ENCODE measurements at places on chromosomes 1 and 21. TPM values are rescaled to one million over a fixed set of nuclear protein-coding genes. Genes with fewer than 3 reads are reported as not detected.
A peak's percentile ranks its signal among the peaks of the same experiment; 100 is the strongest.

DNA sequence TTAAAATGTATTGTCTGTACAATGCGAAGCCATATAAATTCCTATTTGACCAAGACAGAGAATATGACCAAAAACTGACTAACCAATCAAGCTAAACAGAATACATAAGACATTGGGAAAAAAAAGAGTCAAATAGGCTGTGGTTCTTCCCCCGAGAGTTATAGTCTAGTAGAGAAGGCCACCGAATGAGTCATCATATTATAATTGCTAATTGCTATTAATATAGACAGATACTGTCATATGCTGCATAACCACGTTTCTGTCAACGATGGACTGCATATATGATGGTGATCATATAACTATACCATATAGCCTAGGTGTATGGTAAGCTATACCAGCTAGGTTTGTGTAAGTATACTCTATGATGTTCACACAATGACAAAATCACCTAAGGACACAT lies 82.5 kb downstream of the WDR64 start:
- DNase-seq, result no peak

DNA sequence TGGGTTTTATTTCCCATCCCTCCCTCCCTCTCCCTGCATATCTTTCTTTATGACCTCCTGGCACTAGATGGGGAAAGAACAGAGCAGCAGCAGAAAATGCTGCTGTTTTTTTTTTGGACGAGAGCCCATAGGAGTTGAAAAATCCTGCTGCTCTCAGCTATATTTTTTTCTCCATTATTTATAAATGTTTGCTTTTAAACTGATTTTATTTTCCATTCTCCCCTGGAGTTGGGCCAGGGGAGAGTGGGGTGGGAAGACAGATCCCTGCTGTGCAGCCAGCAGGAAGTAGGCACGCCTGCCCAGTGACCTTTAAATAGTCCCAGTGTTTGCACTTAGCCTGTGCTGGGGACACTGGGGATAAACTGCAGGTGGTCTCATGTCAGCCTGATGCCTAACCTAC lies 17.4 kb downstream of the SFT2D2 start:
- peak; percentile 43 for DNase-seq

GRCh38 chr1:64861611-64862010 lies 104.7 kb downstream of the JAK1 start:
- DNase-seq, result no peak

DNA sequence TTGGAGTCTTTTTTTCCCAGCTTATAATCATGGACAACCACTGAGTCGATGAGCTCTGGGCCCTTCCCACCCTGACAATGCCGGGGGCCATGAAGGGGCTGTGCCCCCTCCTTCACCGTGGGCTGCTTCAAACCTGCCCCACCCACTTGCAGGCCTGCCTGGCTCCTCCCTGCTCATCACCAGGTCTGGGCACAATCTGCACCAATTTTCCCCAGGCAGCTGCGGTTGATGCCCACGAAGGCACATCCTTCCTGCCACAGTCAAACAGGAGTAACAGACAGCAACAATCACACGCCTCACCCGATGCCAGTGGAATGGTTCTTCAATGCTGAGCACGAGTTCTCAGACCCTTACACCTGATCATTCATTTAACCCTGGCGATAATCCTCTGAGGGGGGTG lies 18.9 kb downstream of the PGLYRP3 start:
- DNase-seq, result no peak

Gene LEPR
- total RNA-seq, result 5.3 TPM
